NCI-H1092 (cell line): ENCODE measurements at places on chromosomes 13 and 19.

DNA sequence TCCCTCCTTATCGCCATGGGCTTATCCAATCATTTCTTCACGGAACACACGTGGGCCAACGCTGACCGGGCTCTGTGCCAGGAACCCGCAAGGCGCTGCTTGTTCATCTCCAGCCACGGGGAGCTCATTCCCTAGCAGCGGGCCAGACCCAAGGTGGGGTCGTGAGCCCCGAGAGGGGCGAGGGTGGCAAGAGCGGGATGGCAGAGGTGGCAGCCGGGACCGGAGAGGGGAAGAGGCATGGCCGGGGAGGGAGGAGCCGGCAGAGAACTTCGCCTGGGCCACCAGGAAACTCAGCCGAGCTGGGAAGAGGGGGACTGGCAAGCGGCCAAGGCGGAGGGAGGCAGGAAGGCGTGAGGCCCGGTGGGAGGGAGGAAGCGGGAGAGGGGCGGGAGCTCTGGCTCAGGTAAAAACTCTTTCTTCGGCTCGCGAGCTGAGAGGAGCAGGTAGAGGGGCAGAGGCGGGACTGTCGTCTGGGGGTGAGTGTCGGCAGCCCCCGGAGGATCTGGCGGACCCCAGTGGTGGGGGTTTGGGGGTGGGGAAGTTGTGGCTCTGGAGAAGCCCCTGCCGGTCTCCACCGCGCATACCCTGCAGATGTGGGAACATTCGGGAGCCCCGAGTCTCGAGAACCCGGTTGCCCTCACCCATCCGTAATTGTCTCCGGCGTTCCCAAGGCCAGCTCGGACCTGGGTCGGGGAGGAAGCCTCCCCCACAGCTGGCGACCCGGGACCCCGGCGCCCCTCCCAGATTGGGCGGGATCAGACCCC, at the start of gene B3GNT3:
TSS of gene B3GNT3 (plus strand) at position 408 of the 764 bp plus-strand sequence. CDS start 12,670 bp downstream, outside the sequence.
- no peak for DNase-seq

GRCh38 chr13:32545083-32545482, 6.5 kb upstream of the N4BP2L2 start:
- no peak for DNase-seq

DNA sequence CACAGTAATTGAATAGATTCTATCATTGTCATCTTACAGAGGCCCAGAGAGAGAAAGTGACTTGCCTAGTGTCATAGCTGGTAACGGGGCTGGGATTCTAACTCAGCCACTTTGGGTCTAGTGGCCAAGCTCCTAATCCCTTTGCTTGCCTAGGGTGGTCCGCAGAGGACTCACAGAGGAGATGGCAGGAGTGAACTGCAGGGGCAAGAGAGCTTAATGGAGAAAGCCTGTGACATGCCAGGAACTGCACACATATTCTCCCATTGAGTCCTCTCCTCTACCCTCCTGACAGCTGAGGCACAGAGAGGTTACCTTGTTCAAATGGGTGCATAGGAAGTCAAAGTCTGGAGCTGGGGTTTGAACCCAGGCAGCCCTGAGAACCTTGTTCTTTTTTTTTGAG, 2.7 kb downstream of the LSR start:
- DNase-seq, result no peak

DNA sequence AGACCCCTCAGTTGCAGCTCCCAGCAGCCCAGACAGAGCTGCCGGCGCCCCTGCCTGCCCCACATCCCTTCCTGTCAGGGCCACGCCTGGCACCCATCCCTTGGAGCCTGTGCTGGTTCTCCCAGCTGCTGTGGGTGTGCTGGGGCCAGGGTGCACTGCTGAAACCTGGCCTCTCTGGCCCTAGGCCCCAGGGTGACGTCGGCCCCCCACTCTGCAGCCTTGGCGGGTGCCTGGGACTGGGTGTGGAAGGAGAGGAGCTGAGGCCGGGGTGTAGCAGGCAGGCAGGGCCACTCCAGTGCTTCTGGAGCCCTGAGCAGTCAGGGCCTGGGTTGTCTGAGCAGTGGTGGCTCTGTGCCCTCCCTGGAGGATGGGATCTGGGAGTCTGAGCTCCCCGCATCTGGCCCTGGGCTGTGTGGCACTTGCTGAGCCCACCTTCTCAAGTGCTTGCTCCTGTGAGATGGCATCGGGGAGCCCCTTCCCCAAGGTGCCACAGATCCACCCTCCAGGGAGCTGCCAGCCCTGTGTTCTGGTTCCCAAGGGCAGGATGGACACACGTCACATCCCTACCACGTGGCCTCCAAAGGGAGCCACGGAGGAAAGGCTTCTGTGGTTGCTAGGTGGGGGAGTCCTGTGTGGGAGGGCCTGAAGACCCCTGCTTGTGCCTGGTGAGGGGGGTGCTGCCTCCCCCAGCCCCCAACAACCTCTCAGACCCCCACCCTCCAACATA, 5.2 kb downstream of the PLEKHJ1 start:
- DNase-seq, result no peak
